ENCODE measurements at places on chromosomes 13 and 19. TPM values are rescaled to one million over a fixed set of nuclear protein-coding genes. Genes with fewer than 3 reads are reported as not detected.

RNASEH2A gene
- 35.1 TPM for polyA plus RNA-seq

EDNRB gene
- polyA plus RNA-seq: 68.2 TPM

GRCh38 chr19:41001243-41001971, 10.3 kb downstream of the CYP2B6 start:
- no peak for DNase-seq

DNA sequence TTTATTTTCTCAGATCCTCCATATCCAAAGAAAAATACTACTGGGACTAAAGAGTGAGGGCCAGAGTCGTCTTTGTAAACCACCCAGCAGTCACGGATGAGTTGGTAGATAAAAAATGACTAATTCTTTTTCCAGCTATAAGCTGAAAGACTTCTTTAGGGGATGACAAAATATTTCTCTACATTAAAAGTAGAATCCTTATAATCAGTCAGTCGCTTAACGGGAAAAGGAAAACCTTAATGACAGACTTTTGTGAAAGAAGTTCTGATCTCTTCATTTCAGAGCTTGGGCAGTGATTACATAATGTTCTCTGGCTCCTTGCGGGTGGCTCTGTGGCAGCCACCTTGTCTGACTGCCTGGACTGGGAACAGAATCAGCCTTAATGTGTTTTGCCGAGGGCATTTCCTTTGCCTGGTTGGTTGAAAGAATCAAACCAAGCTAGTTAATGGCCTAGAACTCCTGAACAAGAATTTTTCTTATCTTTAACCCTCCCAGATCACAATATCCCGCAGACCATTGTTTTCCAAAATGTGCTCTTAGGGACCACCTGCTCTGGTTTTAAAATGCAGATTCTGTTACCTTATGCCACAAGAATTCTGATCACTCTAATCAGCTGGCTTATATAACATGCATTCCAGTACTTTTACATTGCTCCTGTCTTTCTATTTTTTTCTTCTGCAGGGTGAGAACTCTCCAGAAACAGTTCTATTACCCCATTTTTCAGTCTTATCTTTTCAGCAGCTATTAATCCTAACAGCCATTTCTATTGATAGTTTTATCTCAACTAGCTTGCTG, 2.5 kb downstream of the ITM2B start:
- no peak for DNase-seq

- DNase-seq: no peak
Observed at GRCh38 chr13:73187106-73187505, 128.3 kb downstream of the KLF5 start.

DNA sequence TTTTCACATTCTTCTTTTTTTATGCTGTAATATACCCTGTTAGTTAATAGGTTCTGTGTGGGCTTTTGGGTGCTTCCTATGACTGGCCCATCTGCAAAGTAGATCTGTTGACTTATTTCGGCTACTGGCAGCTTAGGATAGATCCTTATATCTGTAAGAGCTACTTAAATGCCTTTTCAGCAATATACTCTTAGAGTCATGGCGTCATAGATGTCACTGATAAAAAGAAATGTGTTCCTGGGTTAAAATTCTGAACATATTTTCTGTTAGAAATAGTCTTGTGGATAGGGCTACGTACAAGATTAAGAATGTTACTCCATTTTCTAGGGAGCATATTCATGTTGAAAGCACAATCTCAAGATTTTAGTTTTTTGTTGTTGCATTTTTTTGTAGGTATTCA, 4.7 kb downstream of the AKAP11 start:
- DNase-seq: no peak

GRCh38 chr13:92265408-92265807, 867.0 kb downstream of the GPC5 start:
- DNase-seq: no peak

DNA sequence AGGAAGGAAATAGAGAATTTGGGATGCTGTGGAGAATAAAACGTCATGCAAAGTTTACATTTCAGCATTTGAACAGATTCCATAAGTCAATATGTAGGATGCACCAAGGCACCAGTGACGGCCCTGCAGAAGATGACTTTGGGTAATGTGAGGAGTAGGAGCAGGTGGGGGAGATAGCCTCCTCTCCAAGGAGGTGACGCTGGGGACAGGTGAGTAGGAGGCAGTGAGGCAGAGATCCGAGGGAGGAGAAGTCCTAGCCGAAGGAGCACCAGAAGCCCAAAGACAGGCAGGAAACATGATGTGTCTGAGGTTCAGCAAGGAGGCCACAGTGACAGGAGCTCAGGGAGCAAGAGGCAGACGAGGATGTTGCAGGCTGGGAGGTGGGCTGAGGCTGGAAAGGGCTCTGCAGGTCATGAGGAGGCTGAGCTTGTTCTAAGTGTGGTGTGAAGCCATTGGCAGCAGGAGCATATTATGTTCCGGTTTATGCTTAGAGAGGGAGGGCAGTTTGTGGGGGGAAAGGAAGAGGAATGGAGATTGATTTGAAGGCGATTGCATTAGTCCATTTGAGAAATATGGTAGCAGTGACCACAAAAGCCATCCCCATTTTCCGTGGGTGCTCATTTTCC, 55.7 kb upstream of the C1QTNF9 start:
- no peak for DNase-seq

- no peak for DNase-seq
Observed at GRCh38 chr13:96090240-96091101, 564 bp downstream of the HS6ST3 start.
